ENCODE measurements at places on chromosomes 6 and 20.

DNA sequence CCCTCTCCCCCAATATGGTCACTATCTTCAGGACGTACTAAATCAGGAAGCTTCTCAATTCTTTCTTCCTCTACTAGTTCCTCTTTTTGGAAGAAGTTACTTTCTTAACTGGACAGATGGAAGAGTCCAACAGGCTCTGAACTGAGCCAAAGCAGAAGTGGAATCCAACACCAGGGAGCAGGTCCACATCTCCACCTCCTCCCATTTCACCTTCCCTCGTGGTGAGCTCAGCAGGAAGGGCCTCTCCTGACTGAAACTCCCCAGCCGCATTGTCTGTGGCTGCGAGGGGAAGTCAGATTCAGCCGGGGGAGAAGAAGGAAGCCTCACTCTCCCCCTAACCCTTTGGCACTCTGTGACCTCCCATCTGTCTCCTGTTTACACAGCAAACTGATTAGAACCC is 63.8 kb upstream of the UST start:
- DNase-seq = no peak

GRCh38 chr6:168417679-168418557 is 23.1 kb upstream of the SMOC2 start:
- no peak for DNase-seq

- DNase-seq = no peak
These were observed 679.5 kb upstream of the NRSN1 start for GRCh38 chr6:23446469-23446967.

DNA sequence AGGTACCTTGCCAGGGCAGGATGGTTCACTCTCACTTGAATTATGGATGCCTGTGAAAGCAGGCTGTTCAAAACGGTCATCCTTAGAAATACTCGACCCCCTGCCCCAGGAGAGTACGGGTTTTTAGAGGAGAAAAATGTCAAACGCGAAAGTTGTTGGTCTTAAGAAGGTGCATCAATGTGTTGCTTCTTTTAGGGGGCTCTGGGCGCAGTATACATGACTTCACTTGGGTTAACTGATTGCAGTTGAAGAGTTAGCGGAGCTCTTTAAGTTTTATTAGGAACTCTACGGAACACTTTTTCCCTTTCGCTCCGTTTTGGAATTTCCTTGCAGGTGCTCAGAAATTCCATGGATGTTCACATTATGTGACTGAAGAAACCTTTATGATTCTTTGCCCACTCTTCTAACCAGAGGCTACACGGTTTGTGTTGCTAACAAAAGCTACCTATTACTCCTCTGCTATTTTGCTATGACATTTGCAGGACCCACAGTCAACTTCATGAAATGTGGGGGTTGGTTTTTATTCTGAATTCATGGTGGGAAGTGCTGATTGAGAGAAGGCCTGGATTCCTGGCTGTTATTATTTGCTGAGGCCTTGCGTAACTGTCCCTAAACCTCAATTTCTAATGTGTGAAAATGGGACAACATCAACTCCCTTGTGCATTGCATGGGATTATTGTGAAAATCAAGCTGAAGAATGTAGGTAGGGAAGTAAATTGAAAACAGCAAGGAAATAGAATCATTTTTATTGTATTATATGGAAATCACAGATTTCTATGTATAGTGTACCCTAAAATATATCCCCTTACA is 845 bp downstream of the ENPP1 start:
- DNase-seq = no peak

GRCh38 chr20:19543101-19543500 is 215.0 kb upstream of the RIN2 start:
- no peak for DNase-seq

Data from T-helper 2 cell (primary cell).